Lower lobe of right lung (tissue), 2 donors: ENCODE measurements at places on chromosomes 4 and X. TPM values are rescaled to one million over a fixed set of nuclear protein-coding genes. Genes with fewer than 3 reads are reported as not detected.

The MSN gene
- 419 TPM for total RNA-seq

The PNMA6A gene
- 1.2 TPM for total RNA-seq

- H3K27ac ChIP-seq, result no peak overlapping the region
- H3K36me3 ChIP-seq, result no peaks in the 10 kb centered on the region
- no peak for DNase-seq
- no peaks in the 10 kb centered on the region for H3K27me3 ChIP-seq
These were observed 25.2 kb upstream of the SMIM20 start for GRCh38 chr4:25888781-25889180.

- DNase-seq, result no peak
- H3K4me3 ChIP-seq, result no peak overlapping the region
- H3K36me3 ChIP-seq, result no peaks in the 10 kb centered on the region
- peaks cover 31% of the 10 kb centered on the region for H3K4me1 ChIP-seq
- no peaks in the 10 kb centered on the region for H3K27me3 ChIP-seq
- H3K27ac ChIP-seq, result peak overlapping the region; percentile 18
These were observed 31.0 kb downstream of the TMSB4X start for GRCh38 chrX:13005661-13006473.
